ENCODE measurements at places on chromosomes 2 and 18.

DNA sequence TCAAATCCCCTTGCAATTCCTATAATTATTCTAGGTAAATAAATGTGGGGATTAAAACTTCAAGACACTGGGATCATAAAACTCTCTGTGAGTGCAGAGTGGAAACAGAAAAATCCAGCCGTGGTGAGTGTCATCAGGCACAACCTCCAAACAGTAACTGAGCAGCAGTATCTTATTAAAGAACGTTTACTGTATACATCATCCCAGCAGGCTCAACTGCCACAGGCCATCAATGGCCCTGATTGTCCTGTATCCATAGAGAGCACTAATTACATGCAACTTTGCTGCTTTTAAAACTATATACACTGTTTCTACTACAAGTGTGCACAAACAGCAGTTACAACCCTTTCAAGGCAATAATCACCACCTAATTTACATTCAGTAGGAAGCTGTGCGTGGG lies 23.9 kb downstream of the GAREM1 start:
- DNase-seq = no peak

DNA sequence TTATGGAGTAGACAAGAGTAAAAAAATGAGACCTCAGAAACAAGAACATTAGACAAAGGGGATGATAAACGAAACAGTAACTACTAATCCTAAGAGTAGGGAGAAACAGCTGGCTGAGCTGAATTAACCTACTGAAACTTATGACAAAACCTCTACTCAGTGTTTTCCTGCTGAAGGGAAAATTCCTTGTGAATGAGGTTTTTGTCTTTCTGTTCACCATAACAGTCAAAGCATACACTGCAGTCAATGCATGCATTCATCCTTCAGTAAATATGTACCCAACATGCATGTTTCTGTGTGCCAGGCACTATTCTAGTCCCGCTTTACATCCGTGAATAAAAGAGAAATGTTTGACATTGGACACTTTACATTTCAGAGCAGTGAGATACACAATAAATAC lies 805.6 kb upstream of the KLHL29 start:
- no peak for DNase-seq

GRCh38 chr2:204306667-204307066 lies 238.6 kb upstream of the PARD3B start:
- no peak for DNase-seq

GRCh38 chr2:46008091-46008870 lies 288.9 kb upstream of the EPAS1 start:
- DNase-seq = peak; percentile 64

- DNase-seq = no peak
These were observed 1115.3 kb downstream of the LRP1B start for GRCh38 chr2:141015341-141016047.

DNA sequence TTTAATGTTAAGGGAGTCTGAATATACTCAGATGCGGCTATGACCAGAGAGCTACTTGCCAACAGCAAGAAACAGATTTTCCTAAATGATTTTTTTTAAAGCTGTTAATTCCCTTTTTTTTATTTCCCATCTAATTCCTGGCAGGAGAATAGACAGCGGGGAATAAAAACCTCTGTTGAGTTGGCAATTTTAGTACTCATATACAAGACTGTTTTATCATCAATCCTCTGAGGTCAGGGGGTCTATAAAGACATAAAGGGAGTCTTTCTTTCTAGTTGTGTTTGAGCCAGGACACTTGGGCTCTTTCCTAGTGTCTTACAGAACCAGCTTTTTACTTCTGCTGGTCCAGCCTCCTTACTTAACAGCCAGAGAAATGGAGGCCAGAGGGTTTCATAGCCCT lies 29.4 kb downstream of the MAIP1 start:
- DNase-seq = no peak

GRCh38 chr18:63422864-63423304 lies 608 bp upstream of the VPS4B start:
- DNase-seq = no peak

DNA sequence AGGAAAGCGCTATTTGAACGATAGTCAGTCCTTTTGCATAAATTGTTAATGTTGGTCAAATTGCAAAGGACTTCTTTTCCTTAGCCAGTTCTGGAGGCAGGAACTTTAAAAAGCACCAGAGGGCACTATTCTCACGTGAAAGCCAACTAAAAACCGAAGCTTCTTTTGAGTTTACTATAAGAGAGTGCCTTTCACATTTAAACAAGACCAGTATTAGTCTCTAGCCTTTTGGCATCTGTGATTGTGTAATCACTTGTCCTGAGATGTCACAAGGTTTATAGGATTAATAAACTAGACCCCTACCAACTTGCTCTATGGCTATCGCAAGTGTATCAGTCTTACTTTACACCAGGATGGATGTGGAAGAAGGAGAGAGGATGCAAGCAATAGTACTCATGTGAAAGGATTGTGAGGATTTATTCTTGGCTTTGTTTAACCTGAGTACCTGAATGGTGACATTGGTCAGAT lies 14.4 kb upstream of the STAT4 start:
- no peak for DNase-seq

- DNase-seq = no peak
These were observed 66.2 kb downstream of the APOB start for GRCh38 chr2:20977520-20978180.

GRCh38 chr2:108920686-108921085 lies 68.3 kb downstream of the EDAR start:
- peak; percentile 31 for DNase-seq

DNA sequence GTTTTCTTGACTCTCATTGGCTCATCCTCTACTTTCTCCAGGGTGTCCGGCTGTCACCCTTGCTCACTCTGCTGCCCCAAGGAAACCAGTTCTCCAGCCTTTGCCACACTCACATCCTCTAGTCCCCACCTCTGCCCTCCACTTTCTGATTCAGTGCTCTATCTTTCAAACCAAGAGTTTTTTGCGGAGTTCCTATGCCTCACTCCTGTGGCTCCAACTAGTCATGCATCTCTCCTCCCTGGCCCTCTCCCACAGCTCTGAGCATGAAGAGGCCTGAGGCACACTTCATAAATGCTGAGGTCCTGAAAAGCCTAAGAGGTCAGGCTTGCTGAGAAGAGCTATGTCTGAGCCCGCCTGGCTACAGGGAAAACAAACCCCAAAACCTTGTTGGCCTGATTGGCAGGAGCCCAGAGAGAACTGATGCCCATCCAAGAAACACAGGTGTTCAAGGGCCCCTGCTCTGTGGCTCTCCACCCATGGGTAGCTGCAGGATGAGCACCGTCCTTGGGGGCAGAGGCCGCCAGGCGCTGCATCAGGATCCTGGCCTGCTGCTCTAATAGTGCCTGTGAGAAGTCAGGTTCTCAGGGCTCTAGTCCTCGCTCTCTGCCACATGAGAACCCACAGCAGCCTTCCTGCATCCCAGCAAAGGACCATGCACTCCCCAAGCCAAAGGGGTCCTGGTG lies 42.1 kb downstream of the HS1BP3 start:
- peak; percentile 47 for DNase-seq

DNA sequence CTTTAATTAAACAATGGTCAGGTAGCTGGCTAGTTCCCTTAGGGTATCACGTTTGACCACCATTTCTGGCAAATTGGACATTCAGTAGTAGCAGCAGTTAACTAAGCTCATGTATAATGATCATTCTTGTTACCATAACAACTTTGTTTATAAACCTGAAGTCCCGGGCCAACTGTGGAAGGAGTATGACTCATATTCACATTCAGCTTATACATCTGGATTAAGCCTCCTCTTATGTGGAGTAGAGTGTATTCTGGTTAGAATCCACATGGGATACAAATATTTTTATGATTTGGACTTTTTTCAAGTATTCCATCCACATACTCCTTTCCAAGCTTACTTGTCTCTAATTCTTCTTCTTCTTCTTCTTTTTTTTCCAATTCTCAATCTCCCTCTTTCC lies 70.3 kb upstream of the ZSWIM2 start:
- DNase-seq = no peak

DNA sequence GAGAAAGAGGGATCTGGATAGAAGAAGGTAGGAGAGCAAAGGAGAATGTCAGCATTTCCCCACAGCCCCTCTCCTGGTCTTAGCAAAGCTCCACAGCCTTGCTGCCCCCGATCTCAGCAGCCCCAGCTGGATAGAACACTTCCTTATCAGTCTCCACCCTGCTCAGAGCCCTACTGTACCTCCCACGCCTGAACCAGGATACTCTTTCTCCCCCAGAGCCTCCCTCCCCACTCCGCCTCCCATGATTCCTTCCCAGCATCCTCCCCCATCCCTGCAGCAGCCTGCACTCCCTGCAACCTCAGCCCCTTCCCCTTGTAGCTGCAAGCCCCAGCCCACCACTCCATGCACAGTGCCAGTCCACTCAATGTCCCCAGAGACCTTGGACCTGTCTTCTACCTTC lies 25.8 kb downstream of the PLB1 start:
- DNase-seq = no peak

Measured in islet precursor cell (in vitro differentiated cells).